Type B pancreatic cell (in vitro differentiated cells): ENCODE measurements at places on chromosomes 5 and 9.

DNA sequence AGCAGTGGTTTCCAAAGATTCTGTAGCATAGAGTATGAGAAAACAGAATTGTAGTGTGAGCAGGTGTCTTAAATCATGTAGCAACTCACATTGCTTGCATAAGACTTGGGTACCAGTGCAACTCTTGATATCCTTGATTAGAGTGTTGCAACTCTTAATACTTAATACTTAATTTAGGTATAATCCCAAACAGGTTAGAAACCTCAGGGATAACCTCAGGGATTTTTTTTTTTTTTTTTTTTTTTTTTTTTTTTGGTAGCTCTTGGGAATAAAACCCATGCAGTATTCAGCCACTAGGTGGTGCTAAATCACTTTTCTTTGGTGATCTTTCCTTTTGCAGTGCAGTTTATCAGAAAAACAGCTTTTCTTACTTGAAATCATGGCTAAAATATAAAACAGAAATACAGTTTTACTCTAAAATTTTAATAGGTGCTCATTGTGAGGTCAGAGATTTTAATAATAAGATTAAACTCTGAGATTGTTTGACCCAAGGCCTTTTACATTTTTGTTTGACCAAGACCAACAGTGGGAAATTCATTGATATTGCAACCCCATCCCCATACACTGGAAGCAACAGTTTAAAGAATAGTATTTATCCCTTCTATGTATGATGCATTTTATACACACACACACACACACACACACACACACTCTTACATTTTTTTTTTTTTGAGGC lies 55.3 kb downstream of the ERAP1 start:
- H3K27ac ChIP-seq, result peak overlapping the region; percentile 47
- H3K4me1 ChIP-seq, result peaks cover 20% of the 10 kb centered on the region
- peaks cover 28% of the 10 kb centered on the region for H3K36me3 ChIP-seq
- no peak overlapping the region for H3K4me3 ChIP-seq
- H3K27me3 ChIP-seq, result no peaks in the 10 kb centered on the region

GRCh38 chr9:107548298-107549142 lies 59.0 kb upstream of the KLF4 start:
- H3K27me3 ChIP-seq, result peaks cover 18% of the 10 kb centered on the region
- DNase-seq, result no peak
- H3K27ac ChIP-seq, result no peak overlapping the region
- H3K4me3 ChIP-seq, result no peak overlapping the region
- H3K36me3 ChIP-seq, result no peaks in the 10 kb centered on the region

GRCh38 chr5:95382801-95383200 lies 8.4 kb upstream of the FAM81B start:
- peaks cover 14% of the 10 kb centered on the region for H3K4me1 ChIP-seq
- DNase-seq, result no peak
- H3K36me3 ChIP-seq, result peaks cover 6% of the 10 kb centered on the region
- H3K27ac ChIP-seq, result peak overlapping the region; percentile 1

DNA sequence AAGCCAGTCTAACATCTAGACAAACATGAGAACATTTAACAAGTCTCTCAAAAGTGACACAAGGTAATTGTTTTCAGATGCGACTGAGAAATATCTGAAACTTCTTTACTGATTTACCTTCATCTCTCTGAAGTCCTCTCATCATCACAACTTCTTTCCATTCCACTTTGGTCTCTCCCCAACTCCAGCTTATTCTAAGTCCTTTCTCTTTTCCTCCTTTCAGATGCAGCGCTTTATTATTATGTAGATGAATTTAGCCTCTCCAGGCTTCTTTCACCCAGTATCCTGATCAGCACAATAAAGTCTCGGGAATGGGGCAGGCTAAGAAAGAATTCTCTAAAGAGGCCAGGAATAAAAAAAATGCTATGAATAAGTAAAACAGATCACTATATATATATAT lies 128.0 kb downstream of the KCTD16 start:
- no peak overlapping the region for H3K27ac ChIP-seq
- H3K4me1 ChIP-seq, result no peaks in the 10 kb centered on the region
- DNase-seq, result no peak
- H3K27me3 ChIP-seq, result peaks cover 8% of the 10 kb centered on the region
- no peaks in the 10 kb centered on the region for H3K36me3 ChIP-seq

GRCh38 chr5:173457482-173457881 lies 129.3 kb upstream of the STC2 start:
- no peak for DNase-seq
- no peak overlapping the region for H3K4me3 ChIP-seq
- H3K27me3 ChIP-seq, result peaks cover 4% of the 10 kb centered on the region
- no peaks in the 10 kb centered on the region for H3K4me1 ChIP-seq
- no peak overlapping the region for H3K27ac ChIP-seq

DNA sequence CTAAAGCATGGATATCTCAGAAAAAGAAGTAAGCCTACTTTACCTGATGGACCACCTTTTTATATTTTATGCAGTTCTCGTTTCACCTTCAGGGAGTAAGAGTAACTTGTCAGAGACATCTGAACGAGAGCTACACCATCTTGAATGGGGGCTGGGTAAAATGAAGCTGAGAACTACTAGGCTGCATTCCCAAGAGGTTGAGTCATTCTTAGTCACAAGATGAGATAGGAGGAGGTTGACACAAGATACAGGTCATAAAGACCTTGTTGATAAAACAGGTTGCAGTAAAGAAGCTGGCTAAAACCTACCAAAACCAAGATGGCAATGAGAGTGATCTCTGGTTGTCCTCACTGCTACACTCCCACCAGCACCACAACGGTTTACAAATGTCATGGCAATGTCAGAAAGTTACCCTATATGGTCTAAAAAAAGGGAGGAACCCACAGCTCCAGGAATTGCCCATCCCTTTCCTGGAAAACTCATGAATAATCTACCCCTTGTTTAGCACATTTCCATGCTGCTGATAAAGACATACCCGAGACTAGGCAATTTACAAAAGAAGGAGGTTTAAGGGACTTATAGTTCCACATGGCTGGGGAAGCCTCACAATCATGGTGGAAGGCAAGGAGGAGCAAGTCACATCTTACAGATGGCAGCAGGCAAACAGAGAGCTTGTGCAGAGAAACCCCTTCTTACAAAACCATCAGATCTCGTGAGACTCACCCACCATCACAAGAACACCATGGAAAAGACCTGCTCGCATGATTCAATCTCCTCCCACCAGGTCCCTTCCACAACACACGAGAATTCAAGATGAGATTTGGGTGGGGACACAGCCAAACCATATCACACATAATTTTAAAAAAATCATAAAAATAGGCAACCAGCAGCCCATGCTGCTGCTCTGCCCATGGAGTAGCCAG lies 62.5 kb downstream of the GIN1 start:
- H3K36me3 ChIP-seq, result no peaks in the 10 kb centered on the region
- peak overlapping the region; percentile 58 for H3K27ac ChIP-seq
- H3K4me3 ChIP-seq, result no peak overlapping the region
- H3K27me3 ChIP-seq, result peaks cover 3% of the 10 kb centered on the region

- no peaks in the 10 kb centered on the region for H3K27me3 ChIP-seq
- DNase-seq, result no peak
- peaks cover 29% of the 10 kb centered on the region for H3K4me1 ChIP-seq
- peaks cover 5% of the 10 kb centered on the region for H3K36me3 ChIP-seq
Observed at GRCh38 chr5:142466195-142466971, 141.6 kb upstream of the SPRY4 start.

DNA sequence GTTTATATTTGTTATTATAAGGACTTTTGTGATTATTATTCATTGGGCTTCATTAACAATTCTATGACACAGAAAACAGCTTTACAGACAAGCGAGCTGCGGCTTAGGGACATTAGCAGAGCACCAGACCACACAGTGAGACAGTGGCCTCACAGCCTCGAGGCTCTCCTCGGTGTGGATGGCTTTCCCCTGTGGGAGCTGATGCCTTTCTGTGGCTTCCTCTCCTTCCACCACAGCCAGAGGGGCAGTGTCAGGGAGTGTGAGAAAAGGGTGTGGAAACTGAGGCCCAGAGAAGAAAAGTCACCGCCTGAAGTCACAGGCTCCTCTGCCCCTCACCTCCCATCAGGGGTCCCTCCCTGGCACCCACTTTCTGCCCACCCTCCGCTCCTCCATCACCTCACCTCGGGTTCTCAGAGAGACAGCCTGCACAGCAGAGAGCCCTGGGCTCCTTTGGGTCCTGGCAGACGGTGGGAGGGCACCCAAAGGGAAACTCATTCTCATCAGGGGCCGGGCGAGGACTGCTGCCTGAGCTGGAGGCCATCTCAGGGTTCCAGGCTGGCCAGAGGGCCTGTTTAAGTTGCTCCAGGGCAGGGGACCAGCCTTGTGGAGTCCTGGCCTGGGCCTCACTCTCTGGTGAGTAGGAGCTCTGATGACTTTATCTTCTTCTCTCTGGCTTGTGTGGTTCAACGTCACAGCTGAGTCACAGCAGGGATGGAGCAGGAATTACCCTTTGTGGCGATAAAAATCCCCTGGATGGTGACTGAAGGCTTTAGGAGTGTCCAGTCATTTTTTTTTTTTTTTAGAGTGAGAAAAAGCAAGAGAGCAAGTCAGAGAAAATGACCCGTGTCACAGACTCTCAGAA lies 830 bp downstream of the TRAF1 start:
- H3K27ac ChIP-seq, result no peak overlapping the region
- H3K4me3 ChIP-seq, result peak overlapping the region; percentile 28
- DNase-seq, result no peak
- no peaks in the 10 kb centered on the region for H3K36me3 ChIP-seq
- peaks cover 18% of the 10 kb centered on the region for H3K4me1 ChIP-seq

DNA sequence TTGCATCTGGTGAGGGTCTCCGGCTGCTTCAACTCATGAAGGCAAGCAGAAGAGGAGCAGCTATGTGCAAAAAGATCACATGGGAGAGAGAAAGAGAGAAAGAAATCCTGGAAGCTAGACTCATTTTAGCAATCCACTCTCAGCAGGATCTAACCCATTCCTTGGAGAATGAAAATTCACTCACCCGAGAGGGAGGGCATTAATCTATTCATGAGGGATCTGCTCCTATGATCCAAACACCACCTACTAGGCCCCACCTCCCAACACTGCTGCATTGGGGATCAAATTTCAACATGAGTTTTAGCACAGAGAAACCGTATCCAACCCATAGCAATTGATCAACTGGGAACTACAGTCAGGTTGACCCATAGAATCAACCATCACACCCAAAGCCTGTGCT lies 98.1 kb upstream of the SV2C start:
- H3K27me3 ChIP-seq, result peaks cover 16% of the 10 kb centered on the region
- no peak overlapping the region for H3K27ac ChIP-seq
- no peaks in the 10 kb centered on the region for H3K36me3 ChIP-seq
- DNase-seq, result no peak
